ENCODE measurements at places on chromosomes 1 and 21. TPM values are rescaled to one million over a fixed set of nuclear protein-coding genes. Genes with fewer than 3 reads are reported as not detected.

- no peak overlapping the region for H3K27ac ChIP-seq
- H3K4me1 ChIP-seq = no peaks in the 10 kb centered on the region
- peaks cover 3% of the 10 kb centered on the region for H3K36me3 ChIP-seq
- no peak for DNase-seq
Observed at GRCh38 chr1:107547363-107548155, 406.7 kb downstream of the NTNG1 start.

DNA sequence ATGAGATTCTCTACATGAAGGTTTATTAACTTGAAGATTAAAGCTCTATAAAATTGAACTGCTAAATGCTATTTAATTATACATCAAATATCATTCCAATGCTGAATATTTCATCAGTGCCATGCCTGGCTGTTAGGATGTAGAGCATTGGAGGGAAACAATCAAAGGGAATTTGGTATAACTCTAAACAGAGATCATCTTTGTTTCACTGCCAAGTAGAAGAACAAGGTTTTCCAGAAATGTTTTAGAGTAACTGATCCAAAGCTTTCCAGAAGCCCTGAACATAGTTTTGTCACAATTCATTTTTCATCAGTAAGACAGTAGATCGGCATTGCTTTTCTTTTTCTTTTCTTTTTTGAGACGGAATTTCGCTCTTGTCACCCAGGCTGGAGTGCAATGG, 5.9 kb upstream of the DSTYK start:
- H3K27ac ChIP-seq = no peak overlapping the region
- no peaks in the 10 kb centered on the region for H3K4me1 ChIP-seq
- no peak overlapping the region for H3K4me3 ChIP-seq
- no peak for DNase-seq

GRCh38 chr1:182238421-182238820, 153.2 kb downstream of the GLUL start:
- peaks cover 5% of the 10 kb centered on the region for H3K4me1 ChIP-seq
- H3K27ac ChIP-seq = no peak overlapping the region
- no peak for DNase-seq
- H3K36me3 ChIP-seq = no peaks in the 10 kb centered on the region

GRCh38 chr1:15155888-15156741, 2.6 kb downstream of the TMEM51 start:
- H3K36me3 ChIP-seq = peaks cover 3% of the 10 kb centered on the region
- H3K27me3 ChIP-seq = peaks cover 6% of the 10 kb centered on the region
- DNase-seq = no peak
- H3K27ac ChIP-seq = no peak overlapping the region
- H3K4me1 ChIP-seq = peaks cover 61% of the 10 kb centered on the region
- H3K4me3 ChIP-seq = peak overlapping the region; percentile 98

DNA sequence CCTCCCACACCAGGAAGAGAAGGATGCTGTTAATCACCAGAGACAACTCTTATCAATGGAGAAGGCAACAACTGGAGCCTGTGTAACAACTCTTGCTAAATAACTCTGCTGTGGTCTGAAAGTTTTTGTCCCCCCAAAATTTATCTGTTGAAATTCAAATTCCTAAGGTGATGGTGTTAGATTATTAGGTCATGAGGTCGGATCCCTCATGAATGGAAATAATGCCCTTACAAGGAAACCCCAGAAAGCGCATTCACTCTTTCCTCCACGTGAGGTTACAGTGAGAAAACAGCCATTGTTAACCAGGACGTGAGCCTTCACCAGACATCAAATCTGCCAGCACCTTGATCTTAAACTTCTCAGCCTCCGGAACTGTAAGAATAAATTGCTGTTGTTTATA, 141.9 kb upstream of the CXADR start:
- no peak for DNase-seq
- peak overlapping the region; percentile 71 for H3K27ac ChIP-seq
- no peak overlapping the region for H3K4me3 ChIP-seq
- H3K27me3 ChIP-seq = no peaks in the 10 kb centered on the region
- peaks cover 5% of the 10 kb centered on the region for H3K4me1 ChIP-seq

DNA sequence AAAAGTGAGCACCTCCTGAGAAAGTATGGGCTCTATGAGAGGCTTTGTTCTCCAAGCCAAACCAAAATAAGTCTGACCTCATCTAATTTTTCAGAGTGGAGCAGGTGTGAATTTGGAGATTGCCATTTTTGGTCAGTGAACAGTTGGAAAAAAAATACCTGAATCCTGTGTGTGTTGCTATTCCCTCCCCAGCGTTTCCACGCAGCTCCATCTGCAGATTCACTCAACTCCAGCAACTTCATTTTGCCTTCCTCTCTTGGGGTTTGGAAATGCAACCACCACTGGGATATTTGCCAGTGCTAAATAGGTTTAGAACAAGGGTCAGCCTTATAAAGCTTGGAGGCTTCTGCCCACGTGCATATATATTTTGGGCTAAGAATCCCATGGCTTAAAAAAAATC, 11.2 kb downstream of the CASQ2 start:
- no peak overlapping the region for H3K4me3 ChIP-seq
- H3K4me1 ChIP-seq = no peaks in the 10 kb centered on the region
- H3K36me3 ChIP-seq = no peaks in the 10 kb centered on the region
- H3K27ac ChIP-seq = no peak overlapping the region
- DNase-seq = no peak

- H3K27me3 ChIP-seq = peaks cover 2% of the 10 kb centered on the region
- H3K36me3 ChIP-seq = no peaks in the 10 kb centered on the region
Observed at GRCh38 chr1:61121631-61122030, 39.3 kb downstream of the NFIA start.

- H3K27ac ChIP-seq = no peak overlapping the region
- H3K4me1 ChIP-seq = no peaks in the 10 kb centered on the region
- H3K27me3 ChIP-seq = no peaks in the 10 kb centered on the region
- DNase-seq = no peak
- no peak overlapping the region for H3K4me3 ChIP-seq
Observed at GRCh38 chr1:105492921-105493320, 1563.6 kb upstream of the PRMT6 start.

- no peak overlapping the region for H3K27ac ChIP-seq
- no peaks in the 10 kb centered on the region for H3K27me3 ChIP-seq
- H3K4me1 ChIP-seq = peaks cover 5% of the 10 kb centered on the region
- no peak for DNase-seq
- no peak overlapping the region for H3K4me3 ChIP-seq
- peaks cover 9% of the 10 kb centered on the region for H3K36me3 ChIP-seq
Observed at GRCh38 chr1:180083164-180083563, 71.5 kb upstream of the QSOX1 start.

DNA sequence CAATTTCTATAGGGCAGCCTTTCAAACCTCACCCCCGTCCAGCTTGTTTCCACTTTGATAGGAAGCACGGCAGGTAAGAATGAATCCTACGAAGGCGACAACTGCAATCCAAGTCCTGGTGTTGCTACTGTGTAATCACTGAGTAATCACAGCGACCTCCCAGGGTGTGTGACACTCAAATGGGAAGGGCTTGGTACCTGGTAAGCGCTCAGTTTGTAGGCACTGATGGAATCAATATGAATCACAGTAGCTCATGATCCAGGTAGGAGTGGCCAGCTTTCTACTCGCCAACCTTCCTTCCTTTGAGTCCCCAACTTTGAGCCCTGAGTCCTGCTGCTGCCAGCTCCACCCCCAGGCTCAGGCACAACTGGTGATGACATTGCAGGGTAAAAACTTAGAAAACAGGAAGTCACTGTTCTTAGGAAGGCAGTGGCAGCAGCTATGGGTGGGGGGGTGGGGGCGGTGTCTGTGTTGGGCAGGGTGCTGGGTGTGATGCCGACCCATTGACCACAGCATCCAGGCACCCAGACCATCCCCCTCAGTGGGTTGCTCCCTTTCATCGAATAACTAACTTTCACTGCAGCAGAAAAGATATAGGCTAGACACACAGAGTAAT, 70.7 kb downstream of the CD247 start:
- H3K36me3 ChIP-seq = no peaks in the 10 kb centered on the region
- H3K4me3 ChIP-seq = no peak overlapping the region
- no peak overlapping the region for H3K27ac ChIP-seq
- no peak for DNase-seq
- H3K4me1 ChIP-seq = peaks cover 8% of the 10 kb centered on the region

DNA sequence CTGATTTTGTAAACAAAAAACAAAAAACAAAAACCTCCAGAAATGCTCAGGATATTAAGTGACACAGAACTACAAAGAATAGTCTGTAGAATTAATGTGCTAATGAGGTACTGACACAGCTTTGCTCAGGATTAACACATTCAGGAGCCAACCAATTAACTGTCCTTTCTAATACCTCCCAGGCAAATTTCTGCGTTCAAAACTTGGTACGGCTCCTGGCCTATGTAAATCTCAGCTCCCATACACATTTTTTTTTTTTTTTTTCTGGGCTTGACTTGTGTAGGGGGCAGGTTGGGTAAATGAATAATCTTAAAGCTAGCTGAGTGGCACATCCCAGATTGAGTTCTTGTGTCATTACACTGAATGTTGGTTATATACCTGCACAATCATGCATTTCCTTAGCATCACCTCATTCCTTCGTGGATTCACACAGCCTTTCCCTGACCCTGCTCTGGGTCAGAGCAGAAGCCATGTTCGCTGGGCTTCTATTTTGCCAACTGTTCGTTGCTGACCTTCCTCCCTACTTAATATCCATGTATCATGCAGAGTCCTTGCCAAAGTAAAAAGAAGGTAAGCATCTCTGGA, 12.6 kb upstream of the IER5 start:
- DNase-seq = no peak
- H3K27ac ChIP-seq = no peak overlapping the region

- H3K4me1 ChIP-seq = peaks cover 4% of the 10 kb centered on the region
- H3K27ac ChIP-seq = no peak overlapping the region
- H3K27me3 ChIP-seq = peaks cover 6% of the 10 kb centered on the region
- no peak overlapping the region for H3K4me3 ChIP-seq
- no peak for DNase-seq
Observed at GRCh38 chr1:220908757-220909156, 29.5 kb downstream of the HLX start.

DNA sequence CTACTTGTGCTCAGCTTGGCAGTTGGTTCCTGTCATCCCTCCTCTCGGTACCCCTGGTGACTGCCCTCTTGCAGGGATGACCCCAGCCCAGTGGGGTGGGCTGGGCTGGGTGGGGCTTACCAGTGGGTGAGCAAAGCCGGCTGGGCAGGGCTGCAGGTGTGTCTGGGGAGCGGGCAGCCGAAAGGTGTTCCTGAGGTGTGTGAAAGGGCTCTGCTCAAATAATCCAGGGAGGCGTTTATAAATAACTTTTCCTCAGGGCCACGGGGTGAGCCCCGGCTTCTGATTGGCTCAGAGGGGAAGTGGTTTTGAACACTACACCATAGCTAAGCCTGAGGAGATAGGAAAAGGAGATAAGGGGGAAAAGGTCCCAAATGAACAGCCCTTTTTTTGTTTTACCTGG, at the start of gene SLC26A9:
SLC26A9 (minus strand) TSS at position 212 of the 400 bp plus-strand sequence. CDS start 7,636 bp downstream, outside the sequence.
- no peak for DNase-seq
- H3K27ac ChIP-seq = no peak within 1 kb of the TSS
- H3K4me1 ChIP-seq = peaks cover 21% of the 10 kb centered on the region
- H3K4me3 ChIP-seq = no peak within 1 kb of the TSS
- peaks cover 4% of the 10 kb centered on the region for H3K27me3 ChIP-seq

- H3K27me3 ChIP-seq = peaks cover 6% of the 10 kb centered on the region
- H3K4me1 ChIP-seq = peaks cover 44% of the 10 kb centered on the region
- H3K36me3 ChIP-seq = peaks cover 52% of the 10 kb centered on the region
- H3K4me3 ChIP-seq = peak overlapping the region; percentile 12
- H3K27ac ChIP-seq = no peak overlapping the region
Observed at GRCh38 chr21:38810034-38810825, 4.5 kb downstream of the ETS2 start.

- H3K27me3 ChIP-seq = no peaks in the 10 kb centered on the region
- H3K4me1 ChIP-seq = peaks cover 24% of the 10 kb centered on the region
- no peak for DNase-seq
- H3K36me3 ChIP-seq = no peaks in the 10 kb centered on the region
- no peak overlapping the region for H3K4me3 ChIP-seq
Observed at GRCh38 chr1:8649027-8649426, 168.4 kb downstream of the RERE start.

- DNase-seq = peak; percentile 42
- H3K4me3 ChIP-seq = no peak overlapping the region
- H3K27ac ChIP-seq = peak overlapping the region; percentile 76
- H3K36me3 ChIP-seq = no peaks in the 10 kb centered on the region
- H3K4me1 ChIP-seq = peaks cover 22% of the 10 kb centered on the region
Observed at GRCh38 chr1:12604114-12604874, 13.7 kb downstream of the DHRS3 start.

- H3K27me3 ChIP-seq = peaks cover 11% of the 10 kb centered on the region
- H3K27ac ChIP-seq = peak overlapping the region; percentile 70
- H3K4me1 ChIP-seq = peaks cover 26% of the 10 kb centered on the region
- no peak for DNase-seq
- H3K4me3 ChIP-seq = no peak overlapping the region
- no peaks in the 10 kb centered on the region for H3K36me3 ChIP-seq
Observed at GRCh38 chr1:16183179-16183578, 27.3 kb upstream of the EPHA2 start.

DNA sequence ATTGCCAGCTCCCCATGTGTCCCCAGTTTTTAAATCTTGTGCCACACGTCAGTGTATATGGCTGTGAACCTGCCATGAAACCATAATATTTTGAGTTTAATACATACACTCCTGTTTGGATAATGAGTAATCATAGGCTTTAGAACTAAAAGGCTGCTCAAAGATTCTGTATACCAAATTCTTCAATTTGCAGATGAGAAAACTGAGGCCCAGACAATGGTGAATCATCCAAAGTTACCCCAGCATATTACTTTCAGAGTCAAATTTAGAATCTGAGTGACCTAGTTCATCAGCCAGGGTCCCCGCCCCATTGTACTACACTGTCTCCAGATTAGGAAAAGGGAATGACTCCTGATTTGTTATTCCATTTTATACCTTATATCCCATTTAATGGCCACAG, 224.6 kb downstream of the FGGY start:
- H3K27me3 ChIP-seq = peaks cover 1% of the 10 kb centered on the region
- H3K36me3 ChIP-seq = peaks cover 15% of the 10 kb centered on the region
- no peak for DNase-seq
- no peak overlapping the region for H3K27ac ChIP-seq
- peaks cover 6% of the 10 kb centered on the region for H3K4me1 ChIP-seq

GRCh38 chr1:4745560-4745959, 91.2 kb downstream of the AJAP1 start:
- H3K4me3 ChIP-seq = no peak overlapping the region
- no peaks in the 10 kb centered on the region for H3K4me1 ChIP-seq
- no peak overlapping the region for H3K27ac ChIP-seq
- peaks cover 6% of the 10 kb centered on the region for H3K27me3 ChIP-seq
- DNase-seq = no peak
- H3K36me3 ChIP-seq = peaks cover 3% of the 10 kb centered on the region

ESRRG gene
- total RNA-seq = 3.8 TPM

CR2 gene
- total RNA-seq = not detected

ARHGEF19 gene
- 14.0 TPM for total RNA-seq

ATP13A2 gene
- total RNA-seq = 55.6 TPM

ZBTB40 gene
- 18.9 TPM for total RNA-seq

PUM1 gene
- total RNA-seq = 135 TPM

EMC1 gene
- 50.5 TPM for total RNA-seq

HPCA gene
- not detected for total RNA-seq

NPPB gene
- not detected for total RNA-seq

ABL2 gene
- 160 TPM for total RNA-seq

TP53BP2 gene
- 42.0 TPM for total RNA-seq

FAM151A gene
- total RNA-seq = not detected

All from endothelial cell (in vitro differentiated cells).